ENCODE measurements at places on chromosomes 5 and 9.

DNA sequence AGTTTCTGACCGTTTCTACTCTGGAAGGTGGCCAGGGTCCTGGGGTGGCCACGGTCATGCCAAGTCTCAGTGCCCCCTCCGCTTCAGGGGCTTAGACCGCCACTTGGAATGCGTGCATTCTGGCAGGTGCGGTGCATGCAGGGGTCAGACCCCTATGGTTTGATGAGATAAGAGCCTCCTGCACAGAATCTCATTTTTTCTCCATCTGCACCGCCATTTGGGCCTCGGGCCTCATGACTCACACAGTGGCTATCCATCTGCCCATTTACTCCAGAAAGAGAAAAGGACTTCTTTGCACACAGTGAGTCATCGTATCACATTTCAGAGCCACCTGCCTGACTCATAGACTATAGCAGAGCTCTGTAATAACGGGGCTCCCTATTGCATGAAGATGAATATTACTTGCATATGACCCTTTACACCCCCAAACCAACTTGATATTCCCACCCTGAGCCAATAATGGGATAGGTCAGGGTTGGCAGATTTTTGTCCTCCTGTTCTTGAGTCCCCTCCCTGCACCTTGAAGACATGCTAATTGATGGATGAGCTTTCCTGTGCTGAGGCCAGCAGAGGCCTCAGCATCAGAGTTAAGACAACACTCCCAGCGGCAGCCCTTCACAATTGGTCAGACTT is 157.4 kb downstream of the NR3C1 start:
- no peak for DNase-seq

GRCh38 chr9:16725066-16725465 is 145.4 kb downstream of the BNC2 start:
- DNase-seq: no peak

DNA sequence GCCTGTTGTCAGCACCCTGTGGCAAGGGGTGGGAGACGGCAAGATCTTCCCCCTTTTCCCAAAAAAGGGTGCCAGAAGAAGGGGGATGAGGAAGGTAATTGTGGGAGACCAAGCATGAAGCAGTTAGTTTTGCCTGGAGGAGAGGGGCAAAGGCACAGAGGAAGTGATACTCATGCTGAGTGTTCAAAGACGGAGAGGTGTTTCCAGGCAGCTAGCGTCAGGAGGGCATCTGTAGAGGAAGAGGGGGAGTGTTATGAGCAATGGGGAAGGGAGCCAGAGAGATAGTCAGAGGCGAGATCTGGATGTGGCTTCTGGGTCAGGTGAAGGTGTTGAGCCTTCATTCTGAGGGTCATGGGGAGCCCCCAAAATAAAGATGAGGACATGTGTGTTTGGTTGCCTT is 26.9 kb upstream of the ADAM19 start:
- DNase-seq: no peak

DNA sequence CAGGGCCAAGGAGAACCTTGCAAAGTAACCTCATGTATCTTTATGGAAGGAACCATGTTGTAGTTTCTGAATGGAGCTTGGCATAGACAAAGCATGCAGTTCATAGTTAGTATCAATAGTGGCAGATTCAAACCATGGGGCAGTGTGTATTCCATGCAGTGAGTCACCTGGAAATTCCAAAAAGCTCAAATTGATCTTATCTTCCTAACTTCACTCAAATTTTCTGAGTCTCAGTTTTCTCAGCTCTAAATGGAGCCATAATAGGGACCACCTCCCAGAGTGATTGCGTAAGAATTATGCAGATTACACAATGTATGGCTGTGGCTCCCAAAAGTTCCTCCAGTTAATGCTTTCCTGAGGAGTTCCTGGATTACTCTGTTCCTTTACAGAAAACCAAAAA is 549.9 kb upstream of the KLF4 start:
- no peak for DNase-seq

DNA sequence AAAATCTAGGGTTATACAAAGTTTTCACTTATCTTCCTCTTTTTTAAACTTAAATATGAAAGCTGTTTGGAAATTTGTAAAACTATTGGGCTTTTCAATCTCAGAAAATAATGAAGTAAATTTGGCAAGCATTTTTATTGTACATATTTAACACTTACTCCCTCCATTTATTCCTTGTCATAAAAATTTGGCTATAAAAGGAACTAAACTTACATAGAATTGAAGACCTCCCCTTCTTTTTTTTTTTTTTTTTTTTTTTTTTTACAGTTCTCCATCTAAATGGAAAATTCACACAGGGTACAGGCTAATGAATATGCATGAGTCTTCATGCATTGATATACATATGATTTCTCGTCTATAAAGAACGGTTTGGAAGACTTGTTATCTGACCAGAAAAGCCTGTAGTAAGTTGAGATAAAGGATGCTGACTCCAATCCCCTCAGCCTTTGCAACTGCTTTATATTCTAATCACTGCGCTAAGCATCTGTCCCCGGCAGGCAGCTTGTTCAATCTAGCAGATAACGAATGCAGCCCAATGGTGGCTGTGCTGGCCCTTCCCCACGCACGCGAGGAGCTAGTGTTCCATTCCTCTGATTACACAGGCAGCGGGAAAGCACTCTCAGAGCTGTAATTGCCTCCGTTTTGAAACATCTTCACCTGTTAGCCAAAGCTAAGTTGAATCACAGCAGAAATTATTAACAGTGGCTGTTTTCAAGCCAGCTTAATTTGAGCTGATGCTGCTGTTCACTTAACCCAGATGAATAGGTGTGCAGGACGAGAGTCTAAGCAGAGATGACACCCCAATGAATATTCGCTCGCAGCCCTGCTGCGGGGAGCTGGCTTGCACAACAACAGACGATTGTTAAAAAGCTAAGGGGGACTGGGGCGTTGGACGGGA is 453.8 kb upstream of the ZNF608 start:
- peak; percentile 22 for DNase-seq

DNA sequence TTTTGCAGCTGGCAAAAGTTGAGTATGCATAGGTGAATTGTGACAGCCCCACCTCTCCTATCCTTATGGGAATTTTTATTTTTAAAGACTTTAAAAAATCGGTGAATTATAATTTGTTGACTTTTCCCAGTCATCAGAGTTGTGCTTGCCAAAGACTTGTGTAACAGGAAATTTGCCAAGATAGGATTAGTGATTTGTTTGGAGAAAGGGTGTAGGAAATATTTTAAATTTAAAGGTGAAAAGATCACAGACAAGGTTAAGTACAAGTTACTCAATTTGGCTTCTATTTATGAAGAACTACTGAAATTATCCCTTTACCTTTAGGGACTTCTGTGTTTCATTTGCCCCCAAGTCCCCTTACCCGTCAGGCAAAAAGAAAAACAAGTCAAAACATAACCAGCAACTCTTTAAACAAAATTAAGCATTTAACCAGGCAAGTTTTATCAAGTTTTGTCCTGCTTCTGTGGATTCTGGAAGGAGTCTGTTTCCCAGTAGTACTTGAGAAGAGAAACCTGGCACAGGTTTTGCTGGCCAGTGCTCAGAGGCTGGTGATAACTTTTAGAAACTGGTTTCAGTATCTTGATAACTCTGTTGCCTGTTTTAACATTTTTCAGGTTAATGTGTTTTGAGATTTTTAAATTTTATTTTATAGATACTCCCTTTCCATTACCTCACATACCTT is 285.4 kb downstream of the MAST4 start:
- DNase-seq: no peak

- no peak for DNase-seq
These were observed 147.0 kb upstream of the RASA1 start for GRCh38 chr5:87120518-87121303.

DNA sequence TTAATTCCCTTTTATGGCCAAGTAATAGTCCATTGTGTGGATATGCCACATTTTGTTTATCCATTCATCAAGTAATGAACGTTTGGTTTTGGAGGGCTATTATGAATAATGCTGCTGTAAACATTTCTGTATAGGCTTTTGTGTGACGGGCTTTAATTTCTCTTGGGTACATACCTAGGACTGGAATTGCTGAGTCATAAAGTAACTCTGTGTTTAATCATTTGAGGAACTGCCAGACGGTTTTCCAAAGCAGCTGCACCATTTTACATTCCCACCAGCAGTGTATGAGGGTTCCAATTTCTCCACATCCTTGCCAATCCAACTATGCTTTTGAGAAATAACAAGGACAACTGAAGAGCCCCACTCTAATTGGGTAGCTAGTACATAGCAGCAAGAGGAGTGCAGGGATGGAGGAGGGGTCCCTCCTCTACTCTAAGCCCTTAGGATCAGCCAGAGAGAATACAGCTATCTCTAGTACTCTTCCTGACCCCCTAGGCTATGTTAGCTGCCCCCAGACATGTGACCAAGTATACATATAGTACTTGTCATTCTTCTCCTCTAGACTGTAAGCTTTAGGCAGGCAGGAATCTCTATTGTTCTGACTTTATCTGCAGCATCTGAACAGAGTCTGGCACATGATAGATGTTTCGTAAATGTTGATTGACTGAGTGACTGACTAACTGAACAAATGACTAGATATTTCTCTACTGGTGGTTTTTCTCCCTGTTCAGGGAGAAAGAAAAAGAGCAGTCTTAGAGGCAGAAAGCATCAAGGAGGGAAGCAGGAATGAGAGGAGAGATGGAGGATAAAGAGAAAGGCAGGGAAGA is 22.1 kb upstream of the MATR3 start:
- no peak for DNase-seq

- no peak for DNase-seq
These were observed 160.1 kb downstream of the GNAQ start for GRCh38 chr9:77871483-77871882.

- no peak for DNase-seq
These were observed 42.0 kb downstream of the NR3C1 start for GRCh38 chr5:143361438-143361837.

- DNase-seq: peak; percentile 78
These were observed 65.4 kb upstream of the ARAP3 start for GRCh38 chr5:141747152-141748141.

DNA sequence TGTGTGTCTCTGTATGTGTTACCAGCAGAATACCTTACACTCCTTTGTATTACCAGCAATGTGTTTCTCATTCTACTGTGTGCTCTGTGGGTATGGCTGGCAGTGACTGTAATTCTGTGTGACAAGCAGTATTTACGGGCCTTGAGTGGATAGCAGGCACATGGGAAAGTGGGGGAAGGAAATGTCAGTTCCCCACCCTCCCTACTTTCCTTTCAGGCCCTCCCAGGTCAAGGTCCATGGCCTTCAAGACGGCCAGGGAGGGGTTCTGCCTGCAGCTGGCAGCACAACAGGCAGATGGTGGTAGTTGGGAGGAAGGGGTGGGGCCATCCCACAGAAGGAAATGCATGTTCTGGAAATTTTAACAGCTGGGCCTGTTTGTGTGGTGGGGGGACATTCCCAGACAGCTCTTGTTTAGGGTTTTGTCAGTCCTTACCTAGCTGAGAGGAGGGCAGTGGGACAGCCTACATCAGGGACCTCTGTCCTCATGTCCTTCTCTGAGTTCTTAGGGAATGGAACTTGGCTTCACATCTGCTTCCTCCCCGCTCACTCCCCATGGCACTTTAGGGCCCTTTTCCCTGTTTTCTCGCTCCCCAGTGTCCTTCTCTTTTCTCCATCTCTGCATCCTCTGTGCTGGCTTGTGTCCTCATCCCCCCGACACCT is 14.6 kb upstream of the TNIP1 start:
- no peak for DNase-seq

- DNase-seq: no peak
These were observed 68.5 kb downstream of the SLC28A3 start for GRCh38 chr9:84271921-84272556.

DNA sequence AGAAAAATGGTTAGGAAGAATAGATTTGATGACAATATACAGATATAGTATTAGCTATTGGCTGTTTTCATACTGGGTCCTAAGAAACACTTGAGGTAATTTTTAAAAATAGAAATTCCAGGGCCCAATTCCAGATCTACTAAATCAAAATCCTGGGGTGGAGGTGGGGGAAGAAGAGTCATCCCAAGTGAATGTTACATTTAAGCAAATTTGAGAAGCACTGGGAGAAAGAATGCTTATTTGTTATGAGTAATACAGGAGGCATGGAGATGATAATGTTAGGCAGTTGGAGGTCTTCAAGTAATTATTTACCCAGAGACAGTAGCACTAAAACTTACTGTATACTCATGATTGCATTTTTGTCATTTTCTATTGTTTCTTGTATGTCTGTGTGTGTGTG is 93.0 kb upstream of the DAB2 start:
- no peak for DNase-seq

DNA sequence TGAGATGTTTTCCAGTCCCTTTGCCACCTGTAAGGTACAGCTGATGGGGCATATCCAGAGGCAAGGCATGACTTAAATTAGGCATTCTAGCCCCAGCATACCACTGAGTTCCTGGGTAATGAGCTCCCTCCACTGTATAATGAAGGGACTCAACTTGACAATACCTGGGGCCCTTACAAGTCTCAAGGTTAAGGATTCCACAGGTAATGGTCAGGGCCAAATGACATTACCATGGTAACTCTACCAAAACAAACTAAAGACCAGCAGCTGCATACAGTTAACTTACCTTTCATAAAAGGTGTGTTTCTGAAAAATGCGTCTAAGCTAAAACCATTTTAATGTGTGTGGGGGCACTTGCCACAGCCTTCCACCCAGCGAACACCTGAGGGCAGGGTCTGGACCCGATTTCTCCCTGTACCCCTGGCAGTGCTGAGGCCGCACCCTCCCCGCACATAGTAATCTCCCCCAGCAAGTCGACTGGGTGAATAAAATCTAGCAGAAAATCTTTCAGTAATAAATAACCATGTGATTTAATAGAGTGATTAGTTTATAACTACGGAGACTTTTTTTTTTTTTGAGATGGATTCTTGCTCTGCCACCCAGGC is 24.2 kb downstream of the CCDC69 start:
- DNase-seq: no peak

DNA sequence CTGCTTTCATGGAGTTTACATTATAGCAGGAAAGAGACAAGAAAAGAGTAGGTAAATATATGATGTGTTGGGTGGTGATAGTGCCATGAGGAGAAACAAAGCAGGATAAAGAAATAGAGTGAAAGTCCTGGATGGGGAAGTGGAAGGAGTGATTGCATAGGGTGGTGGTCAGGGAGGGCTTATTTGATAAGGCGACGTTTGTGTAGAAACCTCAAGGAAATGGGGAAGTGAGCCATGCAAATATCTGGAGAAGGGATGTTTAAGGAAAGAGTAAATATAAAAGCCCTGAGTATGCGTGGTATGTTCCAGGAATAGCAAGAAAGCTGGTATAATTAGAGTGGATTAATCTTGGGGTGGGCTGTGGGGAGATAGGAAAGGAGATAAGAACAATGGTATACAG is 134.7 kb upstream of the SV2C start:
- no peak for DNase-seq

- DNase-seq: no peak
These were observed 280.4 kb upstream of the PTGER4 start for GRCh38 chr5:40399349-40399748.

GRCh38 chr5:175894793-175895192 is 23.4 kb downstream of the CPLX2 start:
- no peak for DNase-seq

DNA sequence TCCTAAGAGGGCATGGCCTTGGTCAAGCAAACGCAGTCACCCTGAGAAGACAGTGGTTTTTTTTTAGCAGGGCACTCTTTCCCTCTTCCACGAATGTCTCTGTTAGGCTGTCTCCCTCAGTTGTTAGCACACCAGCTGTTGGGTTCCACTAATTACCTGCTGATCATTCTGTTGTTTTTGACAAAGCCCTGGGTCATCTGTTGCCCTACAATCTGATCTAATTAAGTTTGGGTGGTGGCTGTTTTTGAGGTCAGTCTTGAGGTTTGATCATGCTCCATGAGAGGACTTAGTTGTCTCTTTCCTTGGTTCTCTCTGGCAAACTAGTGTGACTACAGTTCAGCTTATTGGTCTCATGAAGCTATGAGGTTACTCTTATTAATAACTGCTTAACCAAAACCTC is 5.0 kb upstream of the PTPDC1 start:
- no peak for DNase-seq

Data from NCI-H187 treated with DMSO at 0.1 percent for 48 hours (cell line).